Fibroblast of lung (primary cell): ENCODE measurements at places on chromosomes 6 and 20. TPM values are rescaled to one million over a fixed set of nuclear protein-coding genes. Genes with fewer than 3 reads are reported as not detected.

- no peak for DNase-seq
Observed at GRCh38 chr6:132993738-132994137, 179.4 kb downstream of the RPS12 start.

DNA sequence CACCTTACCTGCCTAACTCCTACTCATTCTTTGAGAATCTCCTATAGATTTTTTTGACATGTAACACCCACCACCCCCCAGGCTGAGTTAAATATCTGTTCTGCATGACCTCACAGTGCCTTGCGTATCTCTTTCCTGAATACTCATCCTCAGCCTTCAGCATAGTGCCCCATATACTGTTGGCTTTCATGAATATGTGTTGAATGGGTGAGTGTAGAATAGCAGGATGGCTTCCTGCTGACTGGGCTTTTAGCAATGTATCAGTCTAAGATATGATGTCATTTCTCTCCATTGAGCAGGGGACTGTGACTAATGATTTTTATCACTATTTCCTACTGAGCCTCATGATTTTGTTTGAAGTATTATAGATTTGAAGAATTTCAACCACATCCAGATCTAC is 361.6 kb upstream of the MARCKS start:
- DNase-seq = peak; percentile 89

DNA sequence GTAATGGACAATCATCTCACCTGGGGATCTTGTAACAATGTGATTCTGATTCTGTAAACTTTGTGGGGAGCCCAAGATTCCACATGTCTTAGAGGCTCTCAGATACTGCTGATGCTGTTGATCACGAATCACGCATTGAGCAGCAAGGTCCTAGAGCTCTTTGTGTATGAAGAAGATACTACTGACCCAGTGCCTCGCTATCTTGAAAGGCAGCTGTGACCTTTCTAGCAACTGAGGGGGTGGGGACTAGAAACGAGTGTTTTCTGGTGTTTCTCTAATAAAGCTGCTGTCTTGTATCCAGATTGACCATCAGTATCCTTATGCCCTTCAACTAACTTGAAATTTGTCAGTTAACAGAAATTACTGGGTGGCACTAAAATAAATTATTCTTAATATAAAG is 142.9 kb downstream of the MTHFD1L start:
- no peak for DNase-seq

GRCh38 chr6:3813150-3813780 is 35.9 kb upstream of the FAM50B start:
- DNase-seq = peak; percentile 61

The SHLD1 gene
- total RNA-seq = 2.6 and 3.3 TPM in 2 replicates

- no peak for DNase-seq
Observed at GRCh38 chr20:38445381-38445796, 10.3 kb upstream of the SNHG17 start.

GRCh38 chr6:137233911-137234863 is 15.0 kb upstream of the IFNGR1 start:
- peak; percentile 77 for DNase-seq

- DNase-seq = no peak
Observed at GRCh38 chr6:81511423-81511822, 241.1 kb downstream of the TENT5A start.

The MCCD1 gene
- not detected in 2 replicates for total RNA-seq

GRCh38 chr6:42075159-42075838 is 25.0 kb downstream of the TAF8 start:
- peak; percentile 80 for DNase-seq
